ENCODE measurements at places on chromosomes 11 and 22.

DNA sequence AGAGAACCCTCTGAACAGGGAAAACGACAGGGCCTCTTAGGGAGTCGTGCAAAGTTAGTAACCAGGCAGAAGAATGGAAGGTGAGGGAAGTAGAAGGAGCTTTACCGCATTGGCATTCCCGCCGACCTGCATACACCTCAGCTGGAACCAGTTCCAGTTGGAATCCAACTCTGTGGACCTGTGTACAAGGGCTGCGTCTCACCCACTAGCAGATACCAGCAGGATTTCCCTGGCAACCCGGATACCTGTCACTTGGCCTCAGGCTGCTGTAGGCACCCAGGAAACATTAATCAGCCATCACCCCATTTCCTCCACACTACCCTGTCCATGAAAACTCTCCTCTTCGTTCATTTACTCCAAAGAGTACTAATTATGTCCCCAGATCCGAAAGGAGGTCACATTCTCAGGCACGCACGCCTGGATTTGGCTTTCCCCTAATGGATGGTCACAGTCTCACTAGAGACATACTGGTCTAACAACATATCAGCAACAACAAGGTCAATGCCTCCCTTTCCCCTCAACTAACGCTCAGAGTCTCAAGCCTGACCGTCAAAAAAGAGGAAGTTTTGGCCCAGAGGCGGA, 842 bp downstream of the ARFGAP2 start:
- no peak for DNase-seq

- no peak for DNase-seq
These were observed 43.9 kb downstream of the WT1 start for GRCh38 chr11:32391479-32391878.

- no peak for DNase-seq
These were observed 32.2 kb downstream of the CWC15 start for GRCh38 chr11:94941131-94941530.

DNA sequence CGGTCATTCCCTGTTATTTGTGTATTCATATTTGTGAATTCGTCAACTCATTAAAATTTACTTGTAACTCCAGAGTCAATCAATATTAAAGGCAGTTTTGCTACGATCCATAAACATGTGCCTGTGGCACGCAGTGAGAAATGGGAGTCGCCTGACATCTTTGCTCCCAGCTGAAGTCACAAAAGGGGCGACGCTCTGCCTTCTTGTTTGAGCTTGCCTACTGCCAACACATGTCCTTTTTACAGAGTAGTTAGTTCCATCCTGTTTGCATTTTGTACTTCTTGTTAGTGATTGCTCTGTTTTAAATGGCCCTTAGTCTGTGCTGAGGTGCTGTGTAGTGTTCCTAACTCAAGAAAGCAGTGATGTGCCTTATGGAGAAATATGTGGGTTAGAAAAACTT, 305.3 kb downstream of the ETS1 start:
- no peak for DNase-seq

DNA sequence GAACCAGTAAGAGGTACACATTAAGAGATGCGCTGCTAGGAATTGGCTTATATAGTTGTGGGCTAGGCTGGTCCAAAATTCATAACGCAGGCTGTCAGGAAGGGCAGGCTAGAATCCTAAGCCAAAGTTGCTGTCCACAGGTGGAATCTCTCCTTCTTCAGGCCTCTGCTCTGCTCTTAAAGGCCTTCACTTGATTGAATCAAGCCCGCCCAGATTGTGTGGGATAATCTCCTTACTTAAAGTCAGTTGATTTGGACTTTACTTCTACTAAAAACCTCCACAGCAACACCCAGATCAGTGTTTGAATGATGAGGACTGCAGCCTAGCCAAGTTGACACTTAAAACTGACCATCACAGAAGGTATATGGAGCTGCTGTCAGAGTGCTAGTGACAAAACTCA, 68.8 kb downstream of the LRRC32 start:
- DNase-seq, result no peak

DNA sequence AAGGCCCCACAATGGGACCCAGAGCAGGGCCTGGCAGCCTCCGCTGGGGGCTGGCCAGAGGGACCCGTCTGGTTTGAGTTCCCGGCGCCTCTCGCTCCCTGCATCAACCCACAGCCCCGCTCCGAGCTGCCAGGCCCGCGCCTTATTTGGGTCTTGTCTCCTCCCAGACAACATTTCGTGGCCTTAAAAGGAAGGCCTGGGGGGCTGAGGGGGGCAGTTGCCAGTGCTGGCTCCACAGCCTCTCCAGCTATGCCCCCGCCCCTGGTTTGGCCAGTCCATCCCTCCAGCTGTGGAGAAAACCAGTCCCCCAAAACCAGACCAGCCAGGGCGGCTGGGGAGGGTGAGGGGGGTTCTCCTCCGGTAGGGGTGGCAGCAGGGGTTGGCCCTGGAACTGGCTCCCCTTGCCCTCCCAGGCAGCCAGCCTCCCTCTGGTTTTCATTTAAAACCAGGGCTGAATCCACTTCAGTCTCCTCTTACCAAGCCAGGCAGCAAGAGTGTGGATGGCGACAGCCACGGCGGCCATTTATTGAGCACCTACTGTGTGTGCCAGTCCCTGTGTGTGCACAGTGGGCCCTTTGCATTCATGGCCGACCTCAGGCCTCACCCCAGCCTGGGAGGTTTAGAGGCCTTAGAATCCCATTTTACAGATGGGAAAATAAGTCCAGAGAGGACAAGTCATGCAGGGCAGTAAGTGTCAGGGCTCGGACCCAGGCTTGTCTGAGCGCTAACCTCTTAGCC, 18.6 kb downstream of the EMID1 start:
- no peak for DNase-seq

DNA sequence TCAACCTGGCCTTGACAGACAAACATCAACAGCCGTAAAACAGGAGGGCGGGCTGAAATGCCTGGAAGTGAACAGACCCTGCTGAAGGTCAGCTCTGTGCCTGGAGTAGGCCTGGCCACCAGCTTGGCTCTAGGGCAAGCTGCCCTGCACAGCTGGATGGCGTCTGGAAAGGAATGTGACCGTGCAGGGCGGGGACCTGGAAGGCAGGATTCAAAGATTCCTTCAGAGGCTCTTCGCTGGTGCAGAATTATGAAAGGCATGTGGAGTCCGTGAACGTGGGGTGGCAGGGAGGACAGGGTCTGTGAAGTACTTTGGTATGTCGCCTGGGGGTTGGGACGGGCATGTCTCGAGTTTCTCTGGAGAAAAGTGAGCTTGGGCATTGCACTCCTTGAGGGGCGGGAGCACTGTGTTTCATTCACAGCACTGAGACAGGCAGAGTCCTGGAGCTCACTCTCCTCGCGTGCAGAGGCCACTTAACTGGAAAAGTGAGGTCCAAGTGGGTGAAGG, 1.5 kb downstream of the EHD1 start:
- no peak for DNase-seq

DNA sequence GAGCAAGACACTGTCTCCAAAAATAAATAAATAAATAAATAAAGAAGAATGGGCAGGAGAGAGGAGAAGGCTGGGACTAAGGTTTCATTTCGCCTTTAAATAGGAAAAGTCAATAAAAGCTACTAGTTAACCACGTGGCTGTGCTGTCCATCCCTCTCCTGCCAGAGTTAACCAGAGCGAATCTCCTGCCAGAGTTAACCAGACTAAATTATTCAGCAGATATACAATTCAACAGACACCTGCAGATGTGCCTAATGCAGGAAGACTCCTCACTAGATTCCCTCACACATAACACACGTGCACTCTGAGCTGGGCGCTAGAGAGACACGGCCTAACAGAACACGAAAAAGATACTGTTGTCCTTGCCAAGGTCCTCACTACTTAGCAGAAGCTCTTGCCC, 156.1 kb downstream of the IGLL1 start:
- DNase-seq, result no peak

DNA sequence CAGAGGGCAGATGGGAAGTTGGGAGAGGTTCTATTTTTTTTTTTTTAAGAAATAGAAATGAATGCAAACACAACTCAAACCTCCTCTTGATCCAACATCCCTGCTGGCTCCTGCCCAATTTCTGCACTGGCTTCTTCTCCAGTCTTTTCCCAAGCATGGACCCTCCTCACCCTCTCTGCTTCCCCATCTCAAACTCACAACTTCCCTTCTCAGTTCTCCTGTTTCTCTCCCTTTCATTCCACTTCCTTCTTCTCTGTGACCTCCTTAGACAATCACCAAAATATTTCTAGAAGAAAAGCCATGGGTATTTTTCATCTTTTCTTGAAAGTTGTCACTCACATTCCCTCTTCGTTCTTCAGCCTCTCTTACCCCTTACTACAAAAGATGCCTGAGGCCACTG, 85.2 kb upstream of the VPREB1 start:
- no peak for DNase-seq

- no peak for DNase-seq
These were observed 14.1 kb upstream of the MRGPRD start for GRCh38 chr11:68994894-68995285.

- peak; percentile 15 for DNase-seq
These were observed 94.3 kb downstream of the SLC17A6 start for GRCh38 chr11:22432291-22433093.

DNA sequence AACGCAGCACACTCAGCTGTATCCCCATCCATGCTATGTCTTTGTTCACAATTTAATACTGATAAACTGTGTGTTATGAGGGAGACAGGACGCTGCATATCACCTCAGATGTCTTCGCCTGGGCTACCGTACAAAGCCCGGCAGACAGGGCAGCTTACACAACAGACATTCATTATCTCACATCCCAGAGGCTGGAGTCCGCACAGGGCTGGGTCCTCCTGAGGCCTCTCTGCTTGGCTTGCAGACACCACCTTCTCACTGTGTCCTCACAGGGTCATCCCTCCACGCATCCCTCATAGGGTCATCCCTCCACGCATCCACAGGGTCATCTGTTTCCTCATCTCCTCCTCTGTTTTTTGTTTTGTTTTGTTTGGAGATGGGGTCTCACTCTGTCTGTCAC, 61.2 kb downstream of the SHANK2 start:
- no peak for DNase-seq

All from non-pigmented ciliary epithelial cell (primary cell).